ENCODE measurements at places on chromosomes 7 and 10.

DNA sequence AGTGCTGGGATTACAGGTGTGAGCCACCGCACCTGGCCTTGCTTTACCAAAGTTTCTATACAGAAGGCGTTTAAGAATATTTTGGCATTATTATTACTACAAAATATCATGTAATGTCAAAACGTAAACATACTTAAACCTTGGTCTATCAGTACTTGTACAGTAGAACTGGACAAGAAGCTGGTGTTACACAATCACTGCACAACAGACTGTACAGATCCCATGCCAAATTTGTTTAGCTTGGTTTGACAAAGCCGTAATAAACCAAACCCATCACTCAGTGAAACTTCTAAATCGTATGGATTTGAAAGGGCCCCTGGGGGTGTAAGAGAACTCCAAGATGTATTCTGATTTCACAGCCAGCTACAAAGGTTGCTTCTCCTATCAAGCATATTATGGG, 51.8 kb upstream of the RHEB start:
- DNase-seq = no peak

GRCh38 chr7:27113991-27114769, 11.7 kb upstream of the HOXA2 start:
- DNase-seq = no peak

GRCh38 chr10:63414481-63415260, 51.1 kb downstream of the JMJD1C start:
- no peak for DNase-seq

DNA sequence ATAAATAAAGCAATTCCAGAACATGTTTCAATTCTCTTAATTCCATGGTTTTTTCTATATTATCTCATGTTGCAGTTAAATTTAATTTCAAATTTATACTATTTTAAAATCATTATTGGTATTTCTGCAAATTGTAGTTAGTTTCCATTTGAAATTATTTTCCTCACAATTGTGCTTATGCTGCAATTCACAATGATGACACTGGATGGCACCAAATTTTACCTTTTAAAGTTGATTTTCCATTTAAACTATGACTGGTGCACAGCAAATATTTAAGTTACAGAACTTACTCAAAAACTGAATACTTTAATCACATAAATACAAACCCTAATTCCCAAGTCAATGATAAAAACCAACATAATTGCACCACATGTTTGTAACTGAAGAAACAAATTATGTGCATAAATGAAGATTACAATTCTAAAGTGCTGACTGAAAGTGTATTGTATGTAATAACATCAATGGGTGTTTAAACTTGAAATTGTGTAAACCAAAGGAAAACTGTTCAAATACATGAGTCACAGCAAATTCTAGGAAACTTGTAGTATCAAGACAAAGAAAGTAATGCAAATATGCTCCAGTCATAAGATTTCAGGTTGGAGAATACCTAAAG, 75.3 kb upstream of the AASS start:
- no peak for DNase-seq

DNA sequence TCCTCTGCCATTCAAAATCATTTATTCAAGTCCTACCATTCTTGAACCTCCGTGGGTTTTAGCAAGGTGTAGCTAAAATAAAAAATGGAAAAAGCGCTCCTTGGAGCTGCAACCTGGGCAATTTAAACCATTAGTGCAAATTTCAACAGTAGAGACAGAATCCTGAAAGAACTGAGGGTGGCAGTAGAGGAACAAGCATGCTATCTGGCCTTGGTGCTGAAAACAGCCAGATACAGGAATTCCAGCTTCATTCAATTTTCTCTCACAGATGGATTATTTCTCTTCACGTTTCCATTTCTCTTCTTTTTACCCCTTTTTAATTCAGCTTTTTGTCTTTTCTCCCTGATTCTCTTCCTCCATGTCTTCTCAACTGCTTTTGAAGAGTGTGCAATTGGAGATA, 77.7 kb downstream of the OTUD1 start:
- DNase-seq = no peak

- no peak for DNase-seq
Observed at GRCh38 chr7:120981888-120982615, 6.5 kb upstream of the CPED1 start.

DNA sequence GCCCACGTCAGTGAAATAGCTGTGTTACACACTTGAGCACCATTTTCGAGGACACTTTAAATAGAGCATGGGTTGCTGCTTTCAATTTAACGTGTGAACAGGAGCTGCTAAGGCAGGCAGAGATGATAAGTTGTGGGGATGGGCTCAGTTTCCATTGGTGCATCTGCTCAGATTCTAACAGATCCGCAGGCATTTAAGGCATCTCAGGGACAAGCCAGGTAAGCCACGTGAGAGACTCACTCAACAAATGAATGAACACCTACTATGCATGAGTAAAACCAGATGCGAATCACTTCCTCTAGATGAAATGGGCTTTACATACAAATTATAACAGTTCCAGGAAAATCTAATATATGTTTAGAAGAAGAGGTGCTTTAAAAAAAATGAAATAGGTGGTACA, 34.6 kb downstream of the PLXNA4 start:
- no peak for DNase-seq

GRCh38 chr7:72127136-72127535, 285.0 kb downstream of the CALN1 start:
- DNase-seq = no peak

DNA sequence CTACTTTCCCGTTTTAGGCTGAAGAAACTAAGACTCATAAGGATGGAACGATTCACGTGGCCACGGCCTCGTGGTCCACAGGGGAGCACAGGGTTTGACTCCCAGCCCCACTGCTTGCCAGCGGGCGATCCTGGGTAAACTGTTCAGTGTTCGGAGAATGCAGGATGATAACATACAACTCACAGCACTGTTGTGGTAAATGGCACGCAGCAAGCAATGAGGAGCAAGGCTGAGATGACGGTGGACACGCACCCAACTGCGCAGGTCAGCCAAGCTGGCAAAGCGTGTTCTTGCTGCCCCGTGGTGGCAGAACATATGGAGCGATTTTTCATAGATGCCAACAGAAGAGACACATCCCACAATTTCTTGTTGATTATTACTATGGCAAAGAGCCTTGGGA, 272.7 kb downstream of the DNAJB6 start:
- no peak for DNase-seq

DNA sequence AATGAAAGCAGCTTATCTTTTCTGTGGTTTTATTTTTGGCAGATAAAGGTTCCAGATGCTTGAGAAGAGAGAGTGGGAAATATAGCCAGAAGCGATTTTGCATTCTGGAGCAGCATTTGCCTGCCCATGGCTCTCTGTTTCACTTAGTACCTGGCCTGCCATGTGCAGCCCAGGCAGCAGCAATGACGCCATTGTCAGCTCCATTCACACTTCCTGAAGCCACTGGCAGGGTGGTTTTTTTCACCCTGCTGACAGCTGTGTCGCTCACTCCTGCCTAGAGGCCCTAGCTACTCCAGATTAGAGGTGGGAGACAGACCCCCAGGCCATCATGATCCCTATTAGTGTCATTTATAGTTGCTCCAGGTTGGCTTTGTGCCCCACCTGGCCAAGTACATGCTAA, 30.1 kb upstream of the NEUROD6 start:
- no peak for DNase-seq

DNA sequence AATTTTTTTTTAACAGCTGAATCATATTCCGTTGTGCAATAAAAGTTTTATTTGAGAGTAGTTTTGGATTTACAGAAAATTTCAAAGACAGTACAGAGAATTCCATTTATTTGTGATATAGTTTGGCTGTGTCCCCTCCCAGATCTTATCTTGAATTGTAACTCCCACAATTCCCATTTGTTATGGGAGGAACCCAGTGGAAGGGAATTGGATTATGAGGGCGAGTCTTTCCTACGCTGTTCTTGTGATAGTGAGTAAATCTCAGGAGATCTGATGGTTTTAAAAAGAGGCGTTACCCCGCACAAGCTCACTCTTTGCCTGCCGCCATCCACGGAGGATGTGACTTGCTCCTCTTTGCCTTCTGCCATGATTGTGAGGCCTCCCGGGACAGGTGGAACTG, 228.0 kb upstream of the MAGI2 start:
- DNase-seq = no peak

GRCh38 chr10:130455791-130456190, 319.6 kb downstream of the GLRX3 start:
- DNase-seq = no peak

DNA sequence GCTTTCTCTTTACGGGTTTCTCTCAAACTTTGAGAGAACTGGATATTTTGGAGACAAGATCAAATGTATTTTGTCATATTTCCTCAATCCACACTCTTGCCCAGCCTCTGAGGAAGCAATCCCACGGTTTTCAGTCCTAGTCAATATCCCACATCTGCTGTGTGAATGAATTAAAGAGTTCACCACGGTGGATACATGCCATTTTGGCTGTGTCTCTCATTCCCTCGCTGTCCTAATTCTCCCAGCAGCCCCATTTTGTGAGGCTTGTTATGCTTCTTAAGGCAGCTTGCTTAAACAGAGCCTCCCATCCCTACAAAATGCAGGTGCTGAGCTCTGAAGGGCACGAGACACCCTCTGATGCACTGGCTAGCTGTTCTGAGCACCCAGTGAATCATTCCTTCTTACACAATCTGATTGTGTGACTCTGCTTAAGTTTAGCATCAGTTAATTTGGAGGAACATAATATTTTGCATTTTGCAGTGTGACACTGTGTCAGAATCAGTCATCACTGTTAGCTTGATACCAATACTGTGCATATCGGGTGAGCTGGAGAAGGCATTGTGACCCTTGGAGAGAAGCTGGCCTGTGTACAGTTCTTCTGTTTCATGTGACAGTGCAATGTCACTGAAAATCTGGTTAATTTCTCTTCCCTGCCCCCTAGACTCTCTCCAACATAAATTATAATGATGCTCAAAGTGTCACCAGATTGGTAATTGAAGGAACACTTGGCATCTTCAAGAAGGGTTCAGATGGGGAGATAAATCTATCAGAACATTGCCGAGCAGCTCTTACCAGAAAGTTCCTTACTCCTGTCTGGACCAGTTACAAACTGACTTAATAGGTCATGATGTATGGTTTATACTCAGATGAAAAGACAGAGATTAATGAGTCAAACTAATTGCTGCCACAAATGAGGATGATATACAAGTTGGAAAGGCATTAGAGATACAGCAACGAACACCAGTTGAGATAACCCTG, 103.7 kb upstream of the AOAH start:
- DNase-seq = no peak

DNA sequence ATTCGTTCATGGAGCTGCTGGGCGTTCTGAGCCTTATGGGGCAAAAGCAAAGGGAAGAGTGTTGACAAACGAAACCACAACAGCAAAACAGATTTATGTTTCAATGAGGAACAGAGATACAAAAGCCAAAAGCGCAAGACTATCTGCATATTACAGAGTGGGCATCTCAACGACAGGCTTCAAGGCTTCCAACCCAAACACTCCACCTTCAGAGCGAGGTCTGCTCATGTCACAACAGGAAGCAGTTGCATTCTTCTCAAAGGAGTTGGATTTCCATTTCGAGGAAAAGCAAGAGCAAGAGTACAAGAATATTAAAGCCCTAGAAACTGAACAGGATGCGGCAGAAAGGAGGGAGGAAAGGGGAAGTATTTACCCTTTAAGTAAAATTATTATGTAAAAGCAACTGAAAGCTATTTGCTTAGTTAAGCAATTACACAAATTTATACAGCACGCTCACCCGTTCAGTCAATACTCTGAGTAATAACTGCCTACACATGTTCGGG, 189.3 kb downstream of the ELMO1 start:
- no peak for DNase-seq

GRCh38 chr10:102776779-102777456, 33.2 kb downstream of the WBP1L start:
- no peak for DNase-seq

GRCh38 chr10:132385389-132385667, 11.7 kb upstream of the PWWP2B start:
- no peak for DNase-seq

- no peak for DNase-seq
Observed at GRCh38 chr10:27369880-27370279, 129.3 kb upstream of the ACBD5 start.

GRCh38 chr10:110748970-110749369, 104.8 kb downstream of the RBM20 start:
- DNase-seq = no peak

Measured in DMS79 treated with DMSO at 0.1 percent for 48 hours (cell line).